Upper lobe of right lung (tissue), 1 donor: ENCODE measurements at places on chromosomes 16 and 17.

DNA sequence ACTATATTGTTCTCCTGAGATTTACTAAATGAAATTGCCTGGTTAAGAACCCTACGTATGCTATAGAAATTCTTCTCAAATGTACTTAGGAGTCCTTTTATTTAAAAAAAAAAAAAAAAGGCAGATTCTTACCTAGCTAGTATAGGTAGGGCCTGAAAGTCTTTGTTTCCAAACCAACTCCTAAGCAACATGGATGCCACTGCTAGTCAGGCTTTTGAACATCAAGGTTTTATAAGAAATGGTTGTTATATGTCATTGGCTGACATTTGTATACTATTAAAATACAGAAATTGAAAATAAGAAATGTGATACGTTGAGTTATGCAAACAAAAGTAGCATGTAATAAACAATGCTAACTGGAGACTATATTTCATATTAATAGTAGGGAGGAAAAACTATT, 1.2 kb downstream of the EVI2A start:
- DNase-seq = no peak

- DNase-seq = no peak
Observed at GRCh38 chr17:59167571-59168001, 12.0 kb downstream of the PRR11 start.

GRCh38 chr17:5919089-5919488, 151.1 kb upstream of the WSCD1 start:
- DNase-seq = no peak

- peak; percentile 73 for DNase-seq
Observed at GRCh38 chr17:14813649-14814370, 451.3 kb downstream of the PMP22 start.

GRCh38 chr17:47223007-47223406, 13.9 kb downstream of the MYL4 start:
- DNase-seq = no peak

GRCh38 chr16:89122322-89122851, 28.7 kb downstream of the ACSF3 start:
- peak; percentile 81 for DNase-seq

GRCh38 chr17:66508896-66509844, 206.8 kb downstream of the PRKCA start:
- peak; percentile 69 for DNase-seq

DNA sequence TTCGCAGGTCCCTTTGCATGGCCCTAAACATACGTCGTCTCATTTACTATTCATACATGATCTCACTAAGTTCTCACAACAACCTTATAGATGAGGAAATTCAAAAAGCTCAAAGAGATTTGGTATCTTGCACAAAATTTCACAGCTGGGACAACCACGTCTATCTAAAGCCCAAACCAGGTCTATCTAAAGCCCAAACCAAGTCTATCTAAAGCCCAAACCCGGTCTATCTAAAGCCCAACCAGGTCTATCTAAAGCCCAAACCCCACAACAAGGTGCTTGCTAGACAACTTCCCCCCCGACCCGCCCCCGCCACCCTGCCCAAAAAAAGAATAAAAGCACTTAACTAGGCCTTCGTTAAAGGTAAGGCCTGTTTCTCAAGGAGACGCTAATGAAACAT, 174.9 kb downstream of the VPS53 start:
- DNase-seq = no peak

- DNase-seq = no peak
Observed at GRCh38 chr16:81514041-81514559, 69.5 kb downstream of the CMIP start.

GRCh38 chr16:772959-773358, 12.4 kb downstream of the MSLN start:
- no peak for DNase-seq

- no peak for DNase-seq
Observed at GRCh38 chr16:53643474-53643873, 60.2 kb downstream of the RPGRIP1L start.

- DNase-seq = no peak
Observed at GRCh38 chr17:29764748-29765147, 142.0 kb upstream of the CORO6 start.

- DNase-seq = no peak
Observed at GRCh38 chr16:12252616-12253015, 276.1 kb downstream of the SNX29 start.

DNA sequence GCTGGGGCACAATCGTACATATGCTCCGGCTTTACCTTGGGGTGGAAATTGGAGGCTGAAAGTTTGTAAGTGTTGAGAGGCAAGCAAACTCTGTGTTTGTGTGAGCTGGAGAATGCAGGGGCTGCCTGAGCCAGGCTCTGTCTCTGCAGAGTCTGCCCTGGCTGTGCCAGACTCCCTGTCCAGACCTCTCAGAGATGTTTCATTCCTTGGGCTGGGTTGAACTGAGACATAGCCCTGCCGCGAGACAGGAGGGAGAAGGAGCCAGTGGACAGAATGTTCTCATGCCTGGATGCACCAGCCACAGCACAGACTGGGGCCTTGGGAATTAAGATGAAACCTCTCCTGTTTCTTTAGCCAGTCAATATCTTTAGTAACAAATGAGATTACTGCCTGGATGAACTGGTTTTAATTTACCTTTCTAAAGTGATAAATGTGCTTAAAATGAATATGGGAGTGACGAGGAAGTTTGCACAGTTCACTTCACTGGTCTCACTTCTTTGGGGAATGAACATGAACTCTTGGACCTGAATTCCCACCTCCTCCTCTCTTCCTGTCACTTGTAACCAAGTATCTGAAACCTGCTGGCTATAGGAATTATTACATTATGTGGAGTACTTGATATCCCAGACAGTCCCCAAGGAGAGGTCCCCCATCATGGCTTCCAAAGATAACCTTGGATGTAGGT, 40.1 kb downstream of the YPEL2 start:
- DNase-seq = no peak

- peak; percentile 70 for DNase-seq
Observed at GRCh38 chr17:66717641-66718058, 117.3 kb upstream of the CACNG5 start.

DNA sequence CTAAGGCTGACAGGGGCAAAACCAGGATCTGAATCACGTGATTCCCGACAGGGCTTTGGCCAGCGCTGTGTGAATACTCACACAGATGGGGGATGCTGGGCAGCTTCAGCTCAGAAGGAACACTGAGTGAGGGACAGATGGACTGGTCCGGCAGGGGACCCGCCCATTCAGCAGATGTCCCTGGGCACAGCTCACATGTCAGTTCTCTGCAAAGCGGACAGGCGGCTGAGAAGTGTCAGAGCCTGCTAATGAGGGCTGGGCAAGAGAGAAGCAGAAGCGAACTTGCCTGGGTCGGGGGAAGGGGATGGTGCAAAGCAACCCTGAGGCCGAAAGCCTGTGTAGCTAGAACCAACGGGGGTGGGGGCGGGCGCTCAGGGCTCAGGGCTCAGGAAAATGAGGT, 11.9 kb upstream of the GLIS2 start:
- DNase-seq = no peak
